ENCODE measurements at places on chromosomes 12 and 14. TPM values are rescaled to one million over a fixed set of nuclear protein-coding genes. Genes with fewer than 3 reads are reported as not detected.

Gene SRRM4
- not detected for total RNA-seq

Gene FOXA1
- 33.6 TPM for total RNA-seq

Gene SERPINA12
- not detected for total RNA-seq

Gene CIROP
- total RNA-seq = not detected

Gene ZC2HC1C
- total RNA-seq = 4.6 TPM

GRCh38 chr12:111435661-111436201 lies 30.0 kb downstream of the SH2B3 start:
- no peak for DNase-seq

DNA sequence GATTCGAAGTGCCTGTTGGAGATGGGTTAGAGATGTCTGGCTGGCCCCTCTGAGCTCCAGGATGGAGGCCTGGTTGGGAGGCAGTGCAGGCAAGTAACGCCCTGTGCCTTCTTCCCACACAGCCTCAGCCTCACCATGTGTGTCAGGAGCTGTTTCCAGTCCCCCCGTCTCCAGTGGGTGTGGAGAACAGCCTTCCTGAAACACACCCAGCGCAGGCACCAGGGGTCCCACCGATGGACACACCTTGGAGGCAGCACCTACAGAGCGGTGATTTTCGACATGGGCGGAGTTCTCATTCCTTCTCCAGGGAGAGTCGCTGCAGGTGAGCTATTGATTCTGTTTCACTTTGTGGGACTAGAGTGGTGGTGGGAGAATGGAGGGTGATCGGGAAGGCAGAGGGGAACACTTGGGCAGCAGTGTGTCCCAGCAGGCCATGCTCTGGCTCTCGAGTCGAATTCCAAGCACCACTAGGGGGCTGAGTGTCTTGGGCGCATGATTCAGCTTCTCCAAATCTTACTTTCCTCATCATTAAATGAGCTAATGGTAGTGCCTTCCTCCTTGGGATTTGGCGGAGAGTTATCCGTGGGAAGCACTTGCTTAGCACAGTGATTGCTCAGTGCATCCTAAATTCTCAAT lies 6.8 kb downstream of the ACAD10 start:
- DNase-seq = no peak

GRCh38 chr14:73248108-73248868 lies 11.0 kb downstream of the PAPLN start:
- no peak for DNase-seq

DNA sequence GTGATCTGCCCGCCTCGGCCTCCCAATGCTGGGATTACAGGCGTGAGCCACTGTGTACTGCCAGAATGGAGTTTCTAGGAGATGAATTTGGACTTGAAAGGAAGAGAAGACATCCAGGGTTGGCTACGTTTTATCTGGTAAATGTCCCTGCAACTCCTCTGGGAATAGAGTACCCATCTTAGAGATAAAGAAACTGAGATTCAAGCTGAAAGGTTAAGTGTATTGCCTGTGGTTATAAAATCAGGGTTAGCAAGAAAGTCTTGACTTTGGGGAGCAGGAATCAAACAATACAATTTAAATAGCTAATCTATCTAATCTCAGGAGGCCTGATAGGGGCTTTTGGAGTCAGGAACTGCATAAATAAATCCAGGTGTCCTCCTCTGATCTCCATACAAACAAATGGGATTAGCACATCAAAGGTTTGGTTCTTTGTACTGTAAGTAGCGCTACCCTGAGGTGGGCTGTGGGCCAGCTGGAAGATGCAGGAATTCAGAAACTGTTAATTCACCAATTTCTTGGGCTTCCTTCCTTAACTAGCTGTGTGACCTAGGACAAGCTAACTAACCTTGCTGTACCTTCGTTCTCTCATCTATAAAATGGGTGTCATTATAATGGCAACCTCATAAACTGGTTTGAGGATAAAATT lies 45.1 kb downstream of the TBX3 start:
- no peak for DNase-seq

DNA sequence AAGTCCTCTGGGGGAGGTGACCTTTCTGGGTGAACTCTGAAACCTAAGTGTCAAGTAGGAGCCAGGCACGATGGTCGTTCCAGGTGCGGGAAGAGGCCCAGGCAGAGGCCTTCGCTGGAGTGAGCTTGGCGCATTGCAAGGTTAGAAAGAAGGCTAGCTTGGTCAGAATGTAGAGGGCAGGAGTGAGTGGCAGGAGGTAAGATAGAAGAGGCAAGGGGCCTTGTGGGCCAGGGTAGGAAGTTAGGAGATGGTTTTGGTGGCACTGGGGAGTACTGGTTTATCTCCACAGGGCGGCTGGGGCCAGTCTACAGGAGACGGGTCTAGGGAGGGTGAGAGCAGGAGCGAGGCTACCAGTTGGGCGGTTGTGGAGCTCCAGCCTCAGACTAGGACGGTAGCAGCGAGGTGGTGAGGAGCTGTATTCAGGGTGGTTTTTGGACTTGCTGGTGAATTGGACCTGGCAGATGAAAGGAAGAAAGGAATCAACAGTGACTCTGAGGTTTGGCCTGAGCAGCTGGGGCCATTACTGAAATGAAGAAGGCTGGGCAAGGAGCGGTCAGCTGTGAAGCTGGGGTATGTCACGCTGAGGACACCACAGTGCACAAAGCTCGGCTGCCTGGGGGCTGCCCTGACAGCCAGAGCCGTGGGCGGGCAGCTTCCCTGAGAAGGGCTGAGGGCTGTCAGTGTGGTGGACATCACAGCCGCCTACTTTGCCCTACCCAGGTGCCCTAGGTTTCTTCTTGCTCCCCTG lies 9.0 kb downstream of the MLXIP start:
- no peak for DNase-seq
